ENCODE measurements at places on chromosomes 2 and 18.

DNA sequence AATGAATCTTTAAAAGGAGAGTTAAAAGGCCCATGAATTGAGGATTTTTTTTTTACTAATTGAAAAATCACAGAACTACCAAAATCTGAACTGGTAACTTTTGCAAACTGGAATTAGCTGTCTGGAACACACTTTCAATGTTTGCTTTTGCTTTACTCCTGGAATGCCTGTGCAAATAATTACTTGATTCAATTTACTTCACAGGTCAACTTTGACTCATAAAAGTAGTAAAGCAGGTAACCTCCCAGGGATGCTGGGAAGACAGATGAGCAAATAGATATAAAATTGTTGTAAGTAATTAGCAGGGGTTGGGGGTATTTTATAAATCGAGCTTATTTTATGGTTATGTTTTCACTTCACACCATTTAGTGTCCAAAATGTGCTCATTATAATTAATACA is 398.3 kb upstream of the HNRNPA3 start:
- DNase-seq = no peak

DNA sequence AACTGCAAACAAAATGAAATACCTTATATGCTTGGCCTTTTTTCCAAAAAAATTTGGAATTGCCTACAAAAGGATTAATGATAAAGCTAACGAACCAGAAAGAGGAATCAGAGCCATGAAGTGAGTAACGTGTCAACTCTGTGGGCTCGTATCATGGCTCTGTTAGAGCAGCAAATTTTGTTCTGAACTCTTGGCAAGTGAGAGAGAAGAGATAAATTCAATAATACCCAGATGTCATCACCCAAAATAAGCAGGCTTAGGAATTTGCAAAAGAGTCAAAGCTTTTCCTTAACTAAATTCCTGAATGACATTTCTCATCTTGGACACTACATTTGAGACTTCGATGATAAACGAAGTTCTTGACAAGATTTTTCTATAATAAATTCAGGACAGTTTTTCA is 4.4 kb downstream of the TXNDC2 start:
- DNase-seq = no peak

GRCh38 chr18:12306752-12307700 is 1.0 kb upstream of the TUBB6 start:
- DNase-seq = no peak

GRCh38 chr2:54597153-54597848 is 126.2 kb upstream of the EML6 start:
- no peak for DNase-seq

GRCh38 chr2:38743672-38744398 is 7.3 kb downstream of the SRSF7 start:
- DNase-seq = no peak

DNA sequence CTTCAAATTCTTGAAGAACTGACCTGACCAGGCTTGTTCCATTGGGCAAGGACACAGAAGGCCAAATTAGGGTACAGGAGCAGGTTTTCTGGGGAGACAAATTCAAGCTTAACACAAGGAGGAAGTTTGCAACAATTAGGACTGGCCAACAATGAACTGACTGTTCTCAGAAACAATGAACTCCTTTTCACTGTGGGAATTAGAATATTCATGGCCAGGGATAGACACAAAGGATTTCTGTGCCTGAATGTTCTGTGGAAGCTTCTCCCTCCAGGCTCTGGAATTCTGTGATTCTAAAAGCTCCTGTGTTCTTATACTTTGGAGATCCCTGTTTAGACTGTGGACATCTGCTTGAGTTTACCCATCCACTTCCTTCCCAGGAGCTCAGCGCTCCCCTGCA is 15.2 kb downstream of the SMYD1 start:
- DNase-seq = no peak

DNA sequence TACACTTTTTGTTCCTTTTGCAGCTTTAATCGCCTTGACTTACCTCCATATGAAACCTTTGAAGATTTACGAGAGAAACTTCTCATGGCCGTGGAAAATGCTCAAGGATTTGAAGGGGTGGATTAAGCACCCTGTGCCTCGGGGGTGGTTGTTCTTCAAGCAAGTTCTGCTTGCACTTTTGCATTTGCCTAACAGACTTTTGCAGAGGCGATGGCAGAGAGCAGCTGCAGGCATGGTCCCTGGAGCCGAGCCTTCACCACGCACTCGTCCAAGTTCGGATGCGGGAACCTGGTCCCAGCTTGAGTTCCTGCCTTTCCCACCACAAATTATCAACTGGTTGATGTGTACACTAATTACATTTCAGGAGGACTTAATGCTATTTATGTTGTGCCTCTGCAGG is 232.7 kb downstream of the ALPK2 start:
- DNase-seq = no peak

DNA sequence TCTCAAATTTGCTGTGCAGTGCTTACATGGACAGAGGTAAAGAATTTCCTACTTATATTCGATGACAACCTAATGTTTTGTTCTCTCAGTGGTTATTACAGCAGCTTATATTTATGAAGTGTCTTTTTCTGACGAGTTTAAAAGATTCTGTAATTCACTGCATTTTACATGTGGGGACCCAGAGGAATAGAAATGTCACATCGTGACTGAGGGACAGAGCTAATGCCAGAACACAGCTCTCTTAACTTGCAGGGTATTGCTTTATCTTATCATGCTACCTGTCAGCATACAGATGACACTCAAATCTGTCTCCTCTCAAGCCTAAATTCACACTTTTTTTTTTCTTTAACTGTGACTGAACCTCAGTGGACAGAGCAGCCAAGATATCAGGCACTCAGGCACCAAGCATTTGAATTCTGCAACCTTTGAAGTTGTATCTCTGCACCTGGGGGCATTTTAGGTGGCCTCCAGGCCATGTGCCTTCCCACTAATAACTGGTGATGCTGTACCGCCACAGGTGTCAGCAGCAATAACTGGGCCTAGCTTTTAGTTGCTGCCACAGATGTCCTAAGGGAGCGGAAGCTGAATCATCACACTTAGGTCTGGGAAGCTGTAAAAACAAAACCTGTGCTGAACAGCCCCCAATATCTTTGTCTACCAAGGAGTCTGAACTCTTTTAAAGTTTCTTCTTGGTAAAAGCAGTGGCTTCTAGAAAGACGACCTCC is 315.8 kb upstream of the NRP2 start:
- no peak for DNase-seq

DNA sequence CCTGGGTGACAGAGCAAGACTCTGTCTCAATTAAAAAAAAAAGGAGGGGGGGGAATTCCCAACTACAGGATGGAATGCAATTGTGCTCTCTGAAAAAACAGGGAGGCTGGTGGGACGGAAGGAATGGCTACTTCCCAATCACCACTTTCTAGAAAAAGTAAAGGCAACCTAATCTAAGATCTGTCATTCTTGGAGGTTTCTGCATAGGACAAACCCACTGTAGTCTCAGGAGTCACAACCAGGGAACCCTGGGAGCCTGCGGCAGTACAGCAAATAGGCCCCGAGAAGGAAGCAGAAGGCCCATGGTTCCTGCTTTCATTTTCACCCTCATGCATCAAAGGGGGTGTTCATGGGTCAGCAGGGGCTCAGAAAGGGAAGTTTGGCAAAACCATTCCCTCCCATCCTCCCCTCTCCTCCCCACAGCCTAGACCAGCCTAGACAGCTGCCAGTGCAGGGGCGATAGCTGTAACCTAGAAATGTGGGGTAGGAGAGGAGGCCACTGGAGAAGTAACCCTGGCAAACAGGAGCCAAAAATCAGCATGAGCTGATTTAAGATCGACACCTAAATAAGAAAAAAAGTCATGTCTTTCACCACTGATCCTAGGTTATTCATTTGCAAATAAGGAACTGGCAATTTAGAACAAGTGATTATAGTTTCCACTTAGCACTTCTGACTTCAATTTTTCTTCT is 48.0 kb downstream of the TRABD2A start:
- DNase-seq = no peak

DNA sequence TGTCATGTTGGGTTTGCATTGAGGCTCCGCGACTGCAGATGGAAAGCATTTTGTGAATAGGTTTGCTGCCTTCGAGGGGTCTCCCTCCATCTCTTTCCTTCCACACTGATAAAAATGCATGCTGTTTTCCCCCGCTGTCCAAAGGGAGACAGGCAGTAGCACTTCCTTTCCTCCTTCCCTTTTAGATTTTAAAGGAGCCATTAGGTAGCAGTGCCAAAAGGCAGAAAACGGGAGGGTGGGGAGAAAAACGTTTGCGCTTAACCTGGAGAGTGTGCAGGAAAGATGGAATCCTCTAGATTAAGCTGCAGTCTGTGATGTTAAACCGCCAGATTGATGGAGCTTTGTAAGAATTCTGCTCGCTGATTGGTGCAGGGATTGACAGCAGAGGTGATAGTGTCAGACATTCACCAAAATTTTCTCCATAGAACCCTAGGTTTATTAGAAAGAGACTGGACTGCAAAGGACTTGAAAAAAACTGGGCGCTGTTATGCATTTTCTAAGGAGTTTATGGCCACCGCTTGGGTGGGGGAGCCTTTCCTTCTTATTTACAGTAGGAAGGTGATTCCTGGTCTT is 688 bp downstream of the MAPRE2 start:
- no peak for DNase-seq

DNA sequence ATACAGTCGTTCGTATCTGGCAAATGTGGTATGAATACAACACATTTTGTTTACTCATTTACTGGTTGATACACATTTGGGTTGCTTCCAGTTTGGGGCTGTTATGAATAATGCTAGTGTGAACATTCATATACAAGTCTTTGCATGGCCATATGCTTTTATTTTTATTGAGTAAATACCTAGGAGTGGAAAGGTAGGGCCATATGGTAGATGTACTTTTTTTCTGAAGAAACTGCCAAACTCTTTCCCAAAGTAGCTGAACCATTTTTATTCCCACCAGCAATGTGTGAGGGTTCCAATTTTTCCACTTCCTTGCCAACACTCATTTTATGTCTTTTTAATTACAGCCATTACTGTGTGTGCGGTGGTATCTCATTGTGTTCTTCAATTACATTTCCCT is 496.2 kb upstream of the NRXN1 start:
- DNase-seq = no peak

- no peak for DNase-seq
These were observed 21.0 kb upstream of the RAB27B start for GRCh38 chr18:54807303-54807702.

GRCh38 chr2:230778350-230779063 is 65.9 kb downstream of the CAB39 start:
- no peak for DNase-seq

DNA sequence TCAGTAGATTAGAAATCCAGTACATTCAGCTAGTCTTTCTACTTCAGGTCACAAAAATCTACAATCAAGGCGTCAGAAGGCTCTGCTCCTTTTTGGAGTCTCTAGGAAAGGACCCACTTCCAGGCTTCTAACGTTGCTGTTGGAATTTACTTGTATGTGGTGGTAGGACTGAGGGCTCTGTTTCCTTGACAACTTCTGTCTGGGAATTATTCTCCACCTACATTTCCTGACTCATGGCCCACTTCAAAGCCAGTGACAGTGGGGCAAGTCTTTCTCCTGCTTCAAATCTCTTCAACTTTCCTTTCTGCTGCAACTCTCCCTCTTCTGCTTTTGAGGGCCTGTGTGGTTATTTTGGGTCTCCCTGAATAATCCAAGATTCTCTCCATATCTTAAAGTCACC is 10.4 kb upstream of the TMX3 start:
- DNase-seq = no peak

GRCh38 chr2:10196948-10197696 is 74.6 kb downstream of the RRM2 start:
- DNase-seq = no peak

DNA sequence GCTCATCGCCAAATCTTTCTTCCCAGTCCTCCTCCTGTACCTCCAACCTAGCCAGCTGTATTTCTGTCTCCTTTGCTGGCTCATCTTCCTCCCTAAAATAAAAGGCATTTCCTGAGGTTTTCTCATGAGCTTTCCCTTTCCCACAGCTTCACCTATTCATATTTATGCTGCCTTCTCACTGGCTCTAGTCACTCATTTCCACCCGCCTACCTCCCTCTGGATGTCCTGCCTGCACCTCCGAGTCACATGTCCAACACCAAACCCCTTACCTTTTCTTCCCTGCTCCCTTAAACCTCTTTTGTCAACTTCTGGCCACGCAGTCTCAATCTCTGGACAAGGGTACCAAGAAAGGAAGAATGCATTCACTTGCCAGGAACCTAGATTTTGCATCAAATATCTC is 2.8 kb downstream of the EIF2AK3 start:
- DNase-seq = no peak

- no peak for DNase-seq
These were observed 15.8 kb downstream of the DAPL1 start for GRCh38 chr2:158810731-158811460.

GRCh38 chr2:230162981-230163380 is 56.8 kb downstream of the SP110 start:
- DNase-seq = no peak

DNA sequence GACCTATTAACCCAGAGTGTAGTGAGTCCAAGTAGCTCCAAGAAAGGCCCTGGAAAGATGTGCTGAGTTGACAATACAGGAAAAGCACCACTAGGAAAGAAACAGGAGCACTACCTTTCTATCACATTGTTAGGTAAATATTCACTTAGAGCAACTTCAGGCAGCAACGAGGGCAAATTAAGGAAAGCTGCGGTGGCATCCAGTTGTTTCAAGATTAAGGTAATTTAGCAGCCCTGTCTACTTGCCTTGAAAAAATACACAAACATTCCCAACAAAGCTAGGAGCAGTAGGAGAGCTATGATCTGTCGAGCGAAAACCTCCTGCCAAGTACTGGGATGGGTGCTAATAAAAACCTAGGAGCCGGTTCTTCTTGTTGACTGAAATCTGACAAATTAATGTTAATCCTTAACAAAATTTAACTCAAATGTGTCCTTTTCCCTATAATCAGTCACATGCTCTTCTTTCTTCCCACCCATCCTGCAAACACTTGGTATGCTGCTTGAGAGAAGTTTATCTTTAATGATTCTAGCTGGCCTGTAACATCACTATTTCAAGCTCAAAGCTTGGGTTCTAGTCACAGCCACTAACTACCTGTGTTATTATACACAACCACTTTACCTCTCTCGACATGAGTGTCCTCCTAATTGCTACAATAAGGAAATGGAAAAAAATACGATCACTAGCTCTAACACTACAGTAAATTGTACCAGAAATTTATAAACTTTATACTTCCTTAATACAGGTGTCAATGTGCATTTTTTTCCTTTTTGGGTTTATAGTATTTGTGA is 2.0 kb downstream of the ACAA2 start:
- no peak for DNase-seq

GRCh38 chr2:157085522-157085921 is 172.0 kb upstream of the GALNT5 start:
- DNase-seq = no peak

- no peak for DNase-seq
These were observed 144.2 kb downstream of the ASB1 start for GRCh38 chr2:238570926-238571325.

GRCh38 chr2:45886171-45886663 is 234.7 kb downstream of the PRKCE start:
- DNase-seq = no peak

GRCh38 chr18:47754311-47755101 is 176.0 kb downstream of the SMAD2 start:
- peak; percentile 35 for DNase-seq

All from stimulated activated CD4-positive, alpha-beta T cell treated with anti-CD3 and anti-CD28 coated beads, TNF-alpha, amount 100 ng/mL, for 1 hour (primary cell).